GM12878 (cell line): ENCODE measurements at places on chromosomes 11 and 22. TPM values are rescaled to one million over a fixed set of nuclear protein-coding genes. Genes with fewer than 3 reads are reported as not detected.

The SERPING1 gene
- 1.3 and 1.4 TPM in 2 replicates for total RNA-seq

DNA sequence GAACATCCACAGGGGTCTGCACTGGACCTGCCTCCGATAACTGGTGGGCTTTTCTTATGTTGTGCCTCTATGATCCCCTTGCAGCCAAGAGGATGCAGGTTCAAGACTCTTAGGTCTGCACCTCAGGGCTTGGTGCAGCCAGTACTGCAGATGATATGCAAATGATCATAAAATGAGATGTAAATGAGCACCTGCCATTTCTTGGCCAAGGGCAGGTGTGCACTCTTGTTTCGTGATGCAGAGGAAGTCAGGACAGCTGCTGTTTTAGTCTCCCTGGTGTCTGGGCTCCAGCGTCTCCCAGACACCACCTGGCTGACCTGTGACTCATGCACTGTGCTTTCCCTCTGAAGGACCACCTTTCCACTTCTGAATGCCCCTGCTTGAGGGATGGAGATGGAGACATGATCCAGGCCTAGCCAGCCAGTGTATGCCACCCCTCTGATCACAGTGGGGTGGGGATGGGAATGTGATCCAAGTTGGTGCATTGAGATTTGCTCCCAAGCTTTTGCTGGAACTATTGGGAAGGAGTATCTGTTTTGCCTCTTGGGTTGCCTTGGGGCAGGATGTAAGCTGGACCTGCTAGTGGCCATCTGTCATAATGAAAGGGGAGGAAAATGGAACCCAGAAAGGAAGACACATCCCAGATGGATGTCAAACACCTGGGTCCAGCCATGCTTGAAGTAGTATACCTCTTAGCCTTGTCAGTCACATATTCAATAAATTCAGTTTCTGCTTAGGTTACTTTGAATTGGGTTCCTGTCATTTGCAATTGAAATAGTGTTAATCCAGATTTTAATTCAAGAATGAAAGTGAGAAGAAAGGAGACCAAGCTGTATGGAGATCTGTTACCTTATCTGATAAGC lies 3.3 kb upstream of the KCNJ11 start:
- peaks cover 2% of the 10 kb centered on the region for H3K27me3 ChIP-seq
- H3K4me1 ChIP-seq = no peaks in the 10 kb centered on the region
- no peak for DNase-seq
- no peak overlapping the region for H3K4me3 ChIP-seq
- no peak overlapping the region for H3K27ac ChIP-seq
- H3K36me3 ChIP-seq = no peaks in the 10 kb centered on the region

GRCh38 chr22:50703726-50704509 lies 31.3 kb downstream of the SHANK3 start:
- no peak for DNase-seq
- H3K27ac ChIP-seq = no peak overlapping the region
- H3K4me1 ChIP-seq = no peaks in the 10 kb centered on the region
- H3K36me3 ChIP-seq = no peaks in the 10 kb centered on the region
- H3K4me3 ChIP-seq = no peak overlapping the region
- H3K27me3 ChIP-seq = no peaks in the 10 kb centered on the region

DNA sequence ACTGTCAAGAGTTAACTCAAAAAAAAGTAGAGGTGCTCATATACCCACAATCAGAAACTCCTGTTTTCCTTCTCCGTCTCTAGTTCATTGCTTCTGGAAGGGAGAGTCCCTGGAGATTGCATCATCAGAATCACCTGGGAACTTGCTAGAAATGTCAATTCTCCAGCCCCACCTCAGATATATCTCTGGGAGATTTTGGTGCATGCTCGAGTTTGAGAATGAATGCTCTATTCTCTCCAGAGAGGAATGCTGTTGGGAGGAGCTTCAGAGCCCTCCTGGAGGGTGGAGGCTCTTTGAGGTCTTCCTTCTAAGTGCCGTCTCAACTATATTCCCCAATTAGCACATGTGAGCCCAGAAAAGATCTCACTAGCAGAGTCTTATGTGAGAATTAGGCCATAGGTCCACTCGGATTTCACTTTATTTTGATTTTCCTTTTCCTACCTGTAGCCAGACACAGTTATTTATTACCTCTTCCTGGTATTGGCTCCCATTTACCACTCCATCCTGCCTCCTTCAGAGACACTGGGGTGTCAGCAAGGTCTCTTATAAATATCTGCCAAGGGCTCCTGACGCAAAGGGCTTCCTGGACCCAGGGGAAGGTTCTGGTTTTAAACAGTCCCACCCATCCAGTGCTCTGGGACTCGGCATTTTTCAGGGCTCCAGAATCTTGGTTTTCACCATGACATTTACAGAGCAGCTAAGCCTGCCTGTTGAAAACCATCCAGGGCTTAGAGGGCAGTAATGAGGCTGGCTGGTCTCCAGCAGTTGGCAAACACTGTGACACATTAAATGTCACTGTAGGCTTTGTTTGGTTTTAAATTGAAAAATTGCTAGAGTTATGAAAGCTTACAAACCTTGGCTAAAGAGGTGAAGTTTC lies 136.2 kb downstream of the CD44 start:
- H3K27me3 ChIP-seq = no peaks in the 10 kb centered on the region
- peaks cover 22% of the 10 kb centered on the region for H3K4me1 ChIP-seq
- H3K4me3 ChIP-seq = no peak overlapping the region
- no peak overlapping the region for H3K27ac ChIP-seq
- H3K36me3 ChIP-seq = no peaks in the 10 kb centered on the region

GRCh38 chr11:115910379-115910778 lies 406.2 kb upstream of the CADM1 start:
- DNase-seq = no peak
- H3K27me3 ChIP-seq = no peaks in the 10 kb centered on the region
- H3K4me1 ChIP-seq = peaks cover 16% of the 10 kb centered on the region
- H3K4me3 ChIP-seq = no peak overlapping the region
